ENCODE measurements at places on chromosomes 5 and 9.

GRCh38 chr9:137486545-137487453 lies 27.7 kb upstream of the NSMF start:
- DNase-seq: no peak

GRCh38 chr9:98323051-98323830 lies 67.8 kb upstream of the TBC1D2 start:
- no peak for DNase-seq

DNA sequence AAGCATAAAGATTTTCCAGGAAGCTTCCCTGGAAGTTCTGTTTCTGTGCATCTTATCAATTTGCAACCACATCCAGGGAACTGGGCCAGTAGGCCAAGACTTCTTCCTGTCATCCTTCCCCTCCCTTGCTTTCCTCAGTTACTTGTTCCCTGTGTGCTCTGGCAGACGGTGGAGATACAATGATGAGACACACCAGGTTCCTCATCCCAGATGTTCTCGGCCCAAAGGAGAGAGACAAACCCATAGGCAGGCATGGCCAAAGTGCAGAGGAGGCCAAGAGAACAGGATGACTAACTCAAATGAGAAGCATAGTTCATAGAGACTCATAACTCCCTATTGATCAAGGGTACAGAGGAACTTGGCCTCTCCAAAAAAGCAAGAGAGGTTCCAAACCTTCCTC lies 652.6 kb downstream of the CCDC171 start:
- no peak for DNase-seq

- no peak for DNase-seq
These were observed 58.6 kb upstream of the PHYKPL start for GRCh38 chr5:178291161-178291561.

- DNase-seq: no peak
These were observed 15.8 kb downstream of the PSMB7 start for GRCh38 chr9:124399323-124399967.

- no peak for DNase-seq
These were observed 7.1 kb upstream of the DOCK2 start for GRCh38 chr5:169629847-169630548.

- no peak for DNase-seq
These were observed 295.2 kb downstream of the BRINP1 start for GRCh38 chr9:119074017-119074416.

DNA sequence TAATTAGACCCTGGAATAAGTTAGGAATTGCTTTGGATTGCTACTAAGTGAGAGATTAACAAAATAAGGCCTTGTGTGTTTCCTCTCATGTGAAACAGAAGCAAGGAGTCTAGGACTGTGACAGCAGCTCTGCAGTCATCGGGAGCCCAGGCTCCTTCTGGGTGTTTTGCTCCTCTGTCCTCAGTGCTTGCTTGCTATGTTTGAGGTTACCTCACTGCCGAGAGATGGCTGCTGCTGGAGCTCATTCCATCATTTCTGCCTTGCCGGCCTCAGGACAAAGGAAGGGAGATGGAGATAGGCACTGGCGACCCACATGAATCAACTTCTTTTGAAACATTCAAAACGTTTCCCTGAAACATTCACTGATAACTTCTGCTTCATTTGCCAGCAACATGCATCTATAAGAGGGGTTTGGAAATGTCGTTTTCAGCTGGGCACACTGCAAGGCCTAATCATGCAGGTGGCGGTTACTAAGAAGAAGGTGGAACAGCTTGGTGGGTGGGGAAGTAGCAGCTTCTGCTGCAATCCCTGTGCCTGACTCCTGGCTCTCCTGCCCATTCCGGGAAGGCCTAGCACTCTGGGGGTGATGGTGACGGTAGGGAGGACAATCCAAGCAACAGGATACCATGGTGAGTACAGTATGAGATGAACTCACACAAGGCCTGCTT lies 77.2 kb upstream of the CD180 start:
- DNase-seq: no peak

GRCh38 chr5:86526811-86527348 lies 90.9 kb upstream of the COX7C start:
- DNase-seq: no peak

- no peak for DNase-seq
These were observed 178.0 kb upstream of the MOCS2 start for GRCh38 chr5:53287573-53287972.

DNA sequence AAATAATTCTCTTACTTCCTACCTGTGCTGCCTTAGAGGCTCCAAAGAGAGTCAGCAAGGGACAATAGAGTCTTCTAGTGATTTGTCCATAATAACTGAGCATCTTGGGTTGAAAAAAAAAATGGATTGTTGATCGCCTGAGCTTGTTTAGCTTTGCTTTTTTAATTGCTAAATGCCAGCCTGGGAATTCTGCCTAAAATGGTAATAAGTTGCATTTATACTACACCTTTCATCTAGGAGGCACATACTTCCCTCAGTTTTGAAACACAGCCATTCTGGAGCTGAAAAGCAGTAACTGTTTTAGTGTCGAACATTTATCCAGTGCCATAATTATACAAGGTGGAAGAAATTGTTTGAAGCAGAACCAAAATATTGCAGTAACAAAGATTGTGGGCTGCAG lies 421.3 kb downstream of the CAAP1 start:
- DNase-seq: no peak

DNA sequence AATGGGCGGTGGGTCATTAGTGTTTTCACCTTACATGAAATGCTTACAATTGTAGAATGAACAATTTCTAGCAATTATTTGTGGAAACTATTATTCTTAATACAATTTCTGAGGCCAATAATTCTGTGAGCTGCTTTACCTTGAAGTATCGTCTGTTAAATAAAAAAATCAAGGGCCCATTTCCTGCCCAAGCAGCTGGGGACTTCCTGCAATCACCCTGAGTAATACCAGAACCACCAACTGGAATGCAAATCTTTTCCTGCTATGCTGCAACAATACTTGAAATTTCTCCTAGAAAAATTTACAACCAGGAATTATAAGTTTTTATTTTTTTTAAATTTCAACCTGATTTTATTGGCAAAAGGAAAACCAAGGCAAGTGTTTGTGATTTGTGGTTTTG lies 52.6 kb downstream of the ADAMTS16 start:
- no peak for DNase-seq

- no peak for DNase-seq
These were observed 72.7 kb upstream of the NEURL1B start for GRCh38 chr5:172568308-172568910.

- DNase-seq: no peak
These were observed 53.2 kb upstream of the SNCAIP start for GRCh38 chr5:122258840-122259239.

- no peak for DNase-seq
These were observed 59.1 kb downstream of the ABCA1 start for GRCh38 chr9:104868687-104869404.

GRCh38 chr9:125066839-125067619 lies 76.3 kb downstream of the SCAI start:
- DNase-seq: no peak

DNA sequence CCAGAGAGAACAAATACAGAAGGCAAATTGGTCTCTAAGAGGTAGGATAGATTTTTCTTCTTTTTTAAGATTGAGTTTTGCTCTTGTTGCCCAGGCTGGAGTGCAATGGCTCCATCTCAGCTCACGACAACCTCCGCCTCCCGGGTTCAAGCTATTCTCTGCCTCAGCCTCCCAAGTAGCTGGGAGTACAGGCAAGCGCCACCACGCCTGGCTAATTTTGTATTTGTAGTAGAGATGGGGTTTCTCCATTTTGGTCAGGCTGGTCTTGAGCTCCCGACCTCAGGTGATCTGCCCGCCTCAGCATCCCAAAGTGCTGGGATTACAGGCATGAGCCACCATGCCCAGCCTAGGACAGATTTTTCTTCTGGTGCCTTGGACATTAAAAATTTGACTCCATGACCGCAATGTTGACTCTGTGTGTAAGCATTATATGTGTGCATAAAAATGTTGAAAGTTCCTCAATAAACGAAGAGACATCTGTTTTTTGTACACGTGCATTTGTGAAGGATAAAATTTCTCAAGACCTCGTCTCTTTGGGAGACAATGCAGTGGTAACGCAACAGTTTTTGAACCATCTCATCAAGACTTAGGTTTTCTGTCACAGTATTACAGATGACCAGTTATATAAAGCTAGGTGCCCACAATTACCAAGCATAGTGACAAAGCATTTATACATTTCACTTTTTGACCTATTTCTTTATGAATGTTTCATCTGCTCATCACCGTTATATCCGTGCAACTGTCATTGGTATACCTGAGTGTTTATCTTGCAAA lies 17.4 kb downstream of the VCP start:
- DNase-seq: no peak

DNA sequence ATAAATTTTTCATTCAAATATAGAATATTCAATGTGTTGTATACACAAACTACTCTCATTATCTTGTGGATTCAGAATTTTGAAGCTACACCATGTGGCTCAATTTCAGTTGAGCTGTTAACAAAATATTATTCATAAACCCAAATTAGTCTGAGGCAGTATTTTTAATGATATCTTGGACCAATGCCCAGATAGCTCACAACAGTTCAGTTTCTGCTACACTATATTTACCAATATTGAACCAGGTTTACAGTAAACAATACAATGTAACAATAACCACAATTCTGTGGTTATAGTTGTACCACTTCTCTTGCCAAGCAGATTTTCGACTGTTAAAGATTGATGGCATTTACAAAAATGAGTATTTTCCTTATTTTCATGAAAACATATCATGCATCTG lies 99.9 kb downstream of the SSBP2 start:
- no peak for DNase-seq
